ENCODE measurements at places on chromosomes 3 and 15.

DNA sequence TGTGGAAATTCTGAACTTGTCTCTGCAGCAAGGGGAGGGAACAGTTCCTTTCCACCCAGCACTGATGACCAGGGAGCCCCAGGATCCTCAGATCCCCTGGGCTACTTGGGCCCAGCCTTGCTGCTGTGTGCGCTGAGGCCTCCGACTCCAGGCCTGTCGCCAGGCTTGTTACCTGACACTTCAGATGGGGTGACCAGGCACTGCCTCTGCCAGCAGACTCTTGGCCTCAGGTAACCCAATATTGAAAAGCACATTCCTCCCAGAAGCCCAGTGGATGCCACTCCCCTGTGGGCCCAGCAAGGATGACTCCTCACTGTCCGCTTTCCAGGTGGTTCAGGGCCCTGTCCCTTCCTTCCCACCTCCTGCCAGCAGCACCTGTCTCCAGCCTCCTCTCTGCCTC is 3.5 kb upstream of the PLA2G4E start:
- no peak for DNase-seq

DNA sequence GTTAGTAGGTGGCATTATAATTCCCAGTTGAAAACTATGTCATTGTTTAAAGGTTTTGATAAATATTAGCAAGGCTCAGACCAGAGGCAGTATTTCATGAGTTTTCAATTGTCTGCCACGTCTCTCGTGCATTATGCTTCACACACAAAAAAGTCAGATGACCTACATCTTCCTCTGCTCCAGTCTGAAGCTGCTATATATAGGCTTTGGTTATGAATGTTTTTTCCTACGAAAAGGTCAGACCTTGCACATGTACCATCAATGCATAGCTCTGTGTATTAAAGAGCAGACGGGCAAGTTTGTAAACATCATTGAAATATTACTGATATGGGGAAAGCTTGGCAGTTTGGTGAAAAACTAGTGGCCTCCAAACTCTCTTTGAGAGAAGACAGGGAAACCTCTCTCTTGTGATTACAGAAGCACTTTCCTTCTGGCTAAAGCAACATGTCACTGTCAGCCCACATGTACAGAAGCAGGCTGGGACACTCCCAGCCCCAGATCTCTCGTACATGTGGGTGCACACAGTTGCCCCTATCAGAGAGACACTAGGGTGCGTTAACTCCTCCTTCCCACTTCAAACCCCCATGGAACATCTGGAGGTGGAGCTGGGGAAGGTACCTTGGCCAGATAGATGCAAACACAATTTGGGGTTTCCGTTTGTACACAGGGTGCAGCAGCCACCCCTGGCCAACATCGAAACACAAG is 184.0 kb upstream of the BCL6 start:
- DNase-seq, result no peak

DNA sequence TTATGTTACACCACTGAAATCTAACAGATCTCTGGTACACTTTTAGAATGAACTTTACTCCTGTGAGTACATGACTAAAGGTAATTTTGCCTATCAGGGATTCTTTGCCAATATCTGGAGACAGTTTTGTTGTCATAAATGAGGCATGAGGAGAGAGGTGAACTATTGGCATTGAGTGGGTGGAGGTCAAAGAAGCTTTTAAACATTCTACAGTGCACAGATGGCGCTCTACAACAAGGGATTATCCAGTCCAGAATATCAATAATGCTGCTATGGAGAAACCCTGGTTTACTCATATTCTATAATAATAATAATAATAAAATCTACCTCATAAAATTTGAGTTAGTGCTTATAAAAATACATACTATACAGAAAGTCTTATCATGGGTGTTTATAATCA is 702.3 kb downstream of the SI start:
- no peak for DNase-seq

DNA sequence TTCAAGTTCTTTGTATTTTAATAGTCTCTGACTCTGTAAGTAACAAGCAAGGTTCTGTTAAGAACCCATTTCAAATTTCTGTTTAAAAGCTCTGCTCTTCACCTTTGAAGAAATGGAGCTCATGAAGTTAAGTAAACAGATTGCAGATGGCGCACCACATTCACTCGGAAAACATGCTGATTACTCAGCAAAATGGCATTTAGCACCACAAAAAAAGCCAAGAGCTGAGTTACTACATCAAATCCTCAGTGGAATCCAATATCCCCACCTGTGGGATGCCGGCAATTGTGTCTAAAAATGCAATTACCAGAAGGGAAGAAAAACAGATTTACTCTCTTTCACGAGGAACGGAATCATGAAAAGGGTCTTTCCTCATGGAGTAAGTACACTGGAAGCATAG is 758.0 kb downstream of the NTRK3 start:
- DNase-seq, result no peak

- DNase-seq, result no peak
Measured at GRCh38 chr3:195872800-195873199, 35.6 kb downstream of the TNK2 start.

Data from stimulated activated CD8-positive, alpha-beta memory T cell treated with anti-CD3 and anti-CD28 coated beads, Interleukin-7, amount 100 ng/mL, for 24 hours (primary cell).